NCI-H510A treated with DMSO at 0.1 percent for 48 hours (cell line): ENCODE measurements at places on chromosomes 2 and 18.

GRCh38 chr18:79853303-79853992 is 55.7 kb downstream of the KCNG2 start:
- no peak for DNase-seq

DNA sequence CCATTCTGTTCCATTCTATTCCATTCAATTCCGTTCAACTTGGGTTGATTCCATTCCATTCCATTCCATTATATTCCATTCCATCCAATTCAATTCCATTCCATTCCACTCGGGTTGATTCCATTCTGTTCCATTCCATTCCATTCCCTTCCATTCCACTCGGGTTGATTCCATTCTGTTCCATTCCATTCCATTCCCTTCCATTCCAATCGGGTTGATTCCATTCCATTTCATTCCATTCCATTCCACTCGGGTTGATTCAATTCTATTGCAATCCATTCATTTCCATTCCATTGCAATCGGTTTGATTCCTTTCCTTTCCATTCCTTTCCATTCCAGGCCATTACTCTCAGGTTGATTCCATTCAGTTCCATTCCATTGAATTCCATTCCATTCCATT is 1138.4 kb downstream of the RPIA start:
- no peak for DNase-seq

DNA sequence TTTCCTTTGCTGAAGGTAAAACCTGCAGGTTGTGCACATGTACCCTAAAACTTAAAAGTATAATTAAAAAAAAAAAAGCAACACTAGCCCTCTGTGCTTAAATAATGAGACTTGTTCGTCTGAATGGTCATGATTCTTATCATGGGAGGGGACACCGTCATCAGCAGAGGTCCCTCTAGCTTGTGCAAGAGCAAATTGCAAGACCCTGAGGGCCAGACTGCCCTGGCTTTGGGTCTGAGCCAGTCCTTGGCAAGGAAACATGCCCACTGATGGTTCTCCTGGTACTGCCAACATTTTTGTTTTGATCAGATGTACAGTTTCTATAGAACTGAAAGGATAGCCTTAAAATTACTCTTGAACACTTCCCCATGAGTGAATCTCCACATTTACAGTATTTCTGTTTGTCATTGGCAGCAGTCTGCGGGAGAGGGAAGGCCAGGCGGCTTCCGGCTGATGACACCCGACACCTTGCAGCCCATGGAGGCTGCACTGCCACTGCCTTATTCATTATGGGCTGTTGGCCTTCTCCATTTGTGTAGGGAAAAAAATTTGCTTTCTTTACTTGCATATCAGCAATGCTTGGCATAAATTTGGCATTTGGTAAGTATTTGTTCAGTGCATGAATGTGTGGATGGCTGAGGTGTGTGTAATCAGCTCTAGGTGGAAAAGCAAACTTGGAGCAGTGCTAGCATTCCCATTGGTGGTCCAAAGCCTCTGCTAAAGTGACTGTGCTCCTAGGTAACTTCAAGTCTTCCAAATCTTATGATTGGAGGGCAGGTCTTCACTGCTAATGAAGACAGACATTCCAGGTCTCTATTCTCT is 161.6 kb upstream of the ALKAL2 start:
- peak; percentile 26 for DNase-seq

DNA sequence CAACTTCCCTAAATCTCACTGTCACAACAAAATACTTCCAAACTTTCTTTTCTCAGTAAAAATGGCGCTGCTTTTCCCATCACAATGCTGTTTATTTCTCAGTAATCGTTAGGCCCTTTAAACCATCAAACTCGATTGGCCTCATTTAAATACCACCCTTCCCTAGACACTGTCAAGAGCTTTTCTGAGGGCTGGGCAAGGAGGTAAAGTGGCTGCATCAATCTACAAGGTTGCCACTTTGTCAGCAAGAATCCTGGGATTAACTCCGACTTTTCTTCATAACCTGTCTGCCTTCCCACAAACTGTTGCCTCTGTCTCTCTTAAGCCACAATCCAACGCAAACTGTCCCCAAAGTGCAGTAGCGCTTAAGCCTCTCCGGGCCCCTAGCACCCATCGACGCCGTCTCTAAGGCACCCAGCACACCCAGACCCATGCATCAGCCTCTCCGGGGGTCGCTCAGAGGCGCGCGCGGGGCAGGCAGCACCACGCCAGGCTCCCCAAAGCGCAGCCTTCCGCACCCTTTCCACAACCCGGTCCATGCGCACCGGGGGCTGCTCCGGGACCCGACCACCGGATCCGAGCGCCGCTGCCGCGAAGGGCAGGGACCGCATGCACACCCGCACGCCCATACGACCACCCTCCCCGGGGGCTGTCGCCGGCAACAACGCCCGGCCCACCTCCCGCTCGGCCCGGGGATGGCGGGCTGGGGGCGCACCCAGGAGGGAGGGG is 683 bp downstream of the MBOAT2 start:
- DNase-seq, result peak; percentile 31

GRCh38 chr2:199590321-199591203 is 132.8 kb upstream of the SATB2 start:
- DNase-seq, result no peak

- no peak for DNase-seq
Observed at GRCh38 chr2:236872981-236873380, 212.7 kb upstream of the COPS8 start.

DNA sequence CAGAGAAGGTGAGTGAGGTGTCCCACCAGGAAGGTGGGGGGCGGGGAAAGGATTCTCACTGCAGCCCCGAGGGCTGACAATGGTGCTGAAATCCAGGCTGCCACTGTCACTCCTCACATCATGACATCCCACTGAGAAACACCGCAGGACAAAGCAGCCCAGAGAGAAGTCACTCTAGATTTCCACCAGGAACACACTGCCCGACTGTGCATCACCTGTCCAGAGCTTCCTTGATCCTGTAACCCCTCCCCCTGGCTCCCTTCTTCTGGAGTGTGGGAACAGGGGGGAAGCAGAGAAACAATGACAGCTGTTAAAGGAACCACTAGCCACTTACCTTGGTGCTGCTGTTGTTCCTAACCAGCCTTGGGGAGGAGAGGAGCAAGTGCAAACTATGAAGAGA is 69.9 kb downstream of the MRO start:
- DNase-seq, result no peak

- no peak for DNase-seq
Observed at GRCh38 chr2:85861180-85861579, 27.6 kb downstream of the ST3GAL5 start.

GRCh38 chr2:239774933-239775622 is 250.1 kb downstream of the NDUFA10 start:
- no peak for DNase-seq

DNA sequence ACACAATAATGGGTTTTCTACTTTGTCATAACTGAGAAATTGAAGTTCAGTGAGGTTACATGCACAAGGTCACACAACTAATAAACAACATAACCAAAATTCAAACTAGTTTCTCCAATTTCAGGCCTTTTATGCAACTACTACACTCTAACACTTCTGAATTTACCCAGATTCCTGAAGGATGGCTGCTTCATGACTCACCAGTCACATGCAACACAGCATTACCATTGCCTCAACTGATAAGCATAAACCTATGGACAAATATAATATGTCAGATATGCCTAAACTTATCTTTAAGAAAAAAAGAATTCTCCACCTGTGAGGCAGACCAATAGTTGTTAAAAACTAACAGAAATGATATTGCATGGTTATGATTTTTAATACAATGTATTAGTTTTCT is 586.5 kb upstream of the SLC8A1 start:
- DNase-seq, result no peak

GRCh38 chr2:239498981-239499634 is 98.3 kb upstream of the HDAC4 start:
- no peak for DNase-seq

GRCh38 chr2:183063083-183063482 is 15.5 kb upstream of the DUSP19 start:
- no peak for DNase-seq

DNA sequence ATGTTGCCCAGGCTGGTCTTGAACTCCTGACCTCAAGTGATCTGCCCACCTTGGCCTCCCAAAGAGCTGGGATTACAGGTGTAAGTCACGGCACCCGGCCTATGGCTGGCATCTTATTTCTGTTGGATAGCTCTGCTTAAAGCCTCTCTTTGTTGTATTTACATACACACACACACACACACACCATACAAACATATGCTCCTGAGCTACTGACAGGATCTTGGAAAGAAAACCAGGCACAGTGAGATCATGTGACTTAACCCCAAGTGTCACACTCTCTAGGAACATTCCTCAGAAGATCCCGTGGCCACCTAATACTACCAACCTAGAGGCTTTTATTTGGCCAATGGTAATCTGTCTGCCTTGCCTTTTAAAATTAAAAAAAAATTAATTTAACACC is 85.1 kb upstream of the HAAO start:
- DNase-seq, result no peak

DNA sequence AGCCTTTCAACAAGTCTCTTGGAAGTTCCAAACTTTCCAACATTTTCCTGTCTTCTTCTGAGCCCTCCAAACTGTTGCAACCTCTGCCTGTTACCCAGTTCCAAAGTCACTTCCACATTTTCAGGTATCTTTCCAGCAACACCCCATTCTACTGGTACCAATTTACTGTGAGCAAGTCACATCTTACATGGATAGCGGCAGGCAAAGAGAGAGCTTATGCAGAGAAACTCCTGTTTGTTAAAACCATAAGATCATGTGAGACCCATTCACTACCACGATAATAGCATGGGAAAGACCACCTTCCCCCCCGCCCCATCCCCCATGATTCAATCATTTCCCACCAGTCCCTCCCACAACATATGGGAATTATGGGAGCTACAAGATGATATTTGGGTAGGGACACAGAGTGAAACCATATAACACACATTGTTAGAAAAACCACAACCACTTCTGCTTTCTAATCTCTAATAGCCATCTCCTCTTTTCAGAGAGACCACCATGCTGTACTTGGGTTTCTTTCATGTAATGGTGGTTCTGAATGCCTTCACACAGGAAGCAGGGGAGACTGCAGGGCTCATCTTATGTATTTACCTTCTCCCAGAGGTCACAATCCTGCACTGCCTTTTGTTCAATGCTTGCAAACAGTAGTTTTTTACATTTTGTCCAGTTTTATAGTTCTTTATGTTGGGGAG is 46.0 kb upstream of the CALCRL start:
- no peak for DNase-seq
